CD4-positive, alpha-beta T cell treated with Interleukin-6 for 4 hours (primary cell): ENCODE measurements at places on chromosomes 5 and 9.

DNA sequence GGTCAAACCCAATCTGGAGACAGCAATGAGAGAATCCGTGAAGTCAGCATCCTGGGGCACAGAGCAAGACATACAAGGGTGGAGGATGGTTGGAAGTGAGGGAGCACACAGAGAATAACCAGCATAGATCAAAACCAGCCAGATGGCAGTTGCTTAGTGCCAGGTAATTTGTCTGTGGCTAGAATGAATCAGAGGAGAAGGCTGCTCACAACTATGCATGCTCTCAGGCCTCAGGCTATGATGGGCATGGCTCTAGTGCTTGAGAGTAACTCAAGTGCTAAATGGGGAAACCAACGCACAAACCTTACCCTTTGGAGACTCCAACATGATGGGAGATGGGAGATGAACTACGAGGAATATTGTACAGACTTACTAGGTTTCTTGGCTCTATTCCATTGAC, 160.8 kb downstream of the DMRT2 start:
- DNase-seq, result no peak

- DNase-seq, result no peak
Observed at GRCh38 chr5:104299998-104300706, 737.6 kb upstream of the NUDT12 start.

- no peak for DNase-seq
Observed at GRCh38 chr5:82422001-82422740, 144.0 kb upstream of the RPS23 start.

DNA sequence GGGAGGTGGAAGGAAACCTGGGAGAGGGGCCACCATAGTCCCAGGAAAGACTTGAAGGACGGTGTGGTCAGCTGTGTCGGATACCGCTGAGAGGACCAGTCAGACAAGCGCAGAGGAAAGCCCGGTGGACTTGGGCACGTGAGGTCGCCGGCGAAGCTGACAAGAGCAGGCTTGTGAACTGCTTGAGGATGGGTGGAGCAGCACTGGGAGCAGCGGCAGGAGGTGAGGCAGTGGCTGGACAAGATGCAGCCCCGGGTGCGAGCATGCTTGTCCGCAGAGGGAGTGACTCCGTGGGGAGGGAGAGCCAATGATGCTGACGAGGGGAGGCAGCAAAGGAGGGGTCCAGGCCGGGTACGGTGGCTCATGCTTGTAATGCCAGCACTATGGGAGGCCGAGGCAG, 18.3 kb upstream of the CD74 start:
- DNase-seq, result no peak

DNA sequence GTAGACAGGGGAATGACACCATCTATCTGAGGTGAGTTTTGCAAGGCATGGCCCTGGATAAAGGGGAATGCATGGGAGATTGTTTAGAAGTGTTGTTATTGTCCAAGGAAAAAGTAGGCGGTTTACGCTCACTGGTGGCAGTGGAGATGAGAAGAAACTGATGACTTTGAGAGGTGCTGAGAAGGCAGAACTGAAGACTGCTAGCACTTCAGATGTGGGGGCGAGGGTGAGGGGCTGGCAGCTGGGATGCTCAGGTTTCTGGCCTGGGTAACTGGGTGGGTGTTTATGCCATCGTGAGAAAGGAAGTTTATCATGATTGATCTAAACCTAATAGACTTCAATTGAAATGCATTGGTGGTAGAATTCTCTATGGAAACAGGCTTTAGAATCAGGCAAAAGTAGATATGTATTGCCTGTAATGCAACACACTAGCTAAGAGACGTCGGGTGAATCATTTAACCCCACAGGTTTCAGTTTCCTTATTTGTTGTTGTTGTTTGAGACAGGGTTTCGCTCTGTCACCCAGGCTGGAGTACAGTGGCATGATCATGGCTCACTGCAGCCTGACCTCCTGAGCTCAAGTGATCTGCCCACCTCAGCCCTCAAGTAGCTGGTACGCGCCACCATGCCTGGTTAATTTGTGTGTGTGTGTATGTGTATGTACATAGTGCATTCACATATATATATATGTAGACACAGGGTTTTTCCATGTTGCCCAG, 123.5 kb downstream of the SLC24A2 start:
- no peak for DNase-seq

- DNase-seq, result no peak
Observed at GRCh38 chr5:137470111-137470920, 28.8 kb downstream of the SPOCK1 start.

DNA sequence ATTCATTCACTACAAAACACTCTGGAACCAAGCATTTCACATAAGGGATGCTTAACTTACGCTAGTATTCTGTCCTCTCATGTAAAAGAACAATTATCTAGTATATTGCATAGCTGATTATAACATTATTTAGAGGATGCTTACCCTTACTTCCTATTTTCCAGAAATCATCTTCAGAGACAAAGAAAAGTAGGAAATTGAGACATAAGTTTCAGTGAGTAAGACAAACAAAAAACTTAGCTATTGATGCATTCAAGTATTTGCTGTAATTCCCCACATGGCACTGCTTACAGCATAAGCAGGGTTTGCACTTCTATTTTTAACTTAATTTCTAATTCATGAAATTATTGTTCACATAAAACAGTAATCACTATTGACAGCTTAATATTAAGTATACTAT, 104.8 kb upstream of the SREK1 start:
- no peak for DNase-seq

DNA sequence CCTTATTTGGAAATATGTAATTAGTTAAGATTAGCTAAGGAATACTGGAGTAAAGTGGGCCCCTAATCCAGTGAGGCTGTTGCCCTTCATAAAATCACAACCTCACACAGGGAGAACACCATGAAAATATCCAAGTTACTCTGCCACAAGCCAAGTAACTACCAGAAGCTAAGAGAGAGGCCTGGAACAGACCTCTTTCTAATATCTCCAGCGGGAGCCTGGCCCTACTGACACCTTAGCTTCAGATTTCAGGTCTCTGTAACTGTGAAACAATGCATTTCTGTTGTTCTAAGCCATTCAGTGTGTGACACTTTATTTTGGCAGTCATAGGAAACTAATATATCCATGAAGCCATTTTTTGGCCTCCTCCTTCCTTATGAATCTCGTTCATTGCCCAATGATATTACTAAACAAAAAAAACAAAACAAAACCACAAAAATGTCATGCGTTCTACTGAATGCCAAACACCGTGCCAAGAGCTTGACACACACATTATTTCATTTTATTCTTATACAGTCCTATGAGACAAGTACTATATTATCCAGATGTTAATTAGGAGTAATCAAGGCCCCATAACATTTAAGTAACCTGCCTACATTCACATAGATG, 699.0 kb downstream of the MAT2B start:
- no peak for DNase-seq

DNA sequence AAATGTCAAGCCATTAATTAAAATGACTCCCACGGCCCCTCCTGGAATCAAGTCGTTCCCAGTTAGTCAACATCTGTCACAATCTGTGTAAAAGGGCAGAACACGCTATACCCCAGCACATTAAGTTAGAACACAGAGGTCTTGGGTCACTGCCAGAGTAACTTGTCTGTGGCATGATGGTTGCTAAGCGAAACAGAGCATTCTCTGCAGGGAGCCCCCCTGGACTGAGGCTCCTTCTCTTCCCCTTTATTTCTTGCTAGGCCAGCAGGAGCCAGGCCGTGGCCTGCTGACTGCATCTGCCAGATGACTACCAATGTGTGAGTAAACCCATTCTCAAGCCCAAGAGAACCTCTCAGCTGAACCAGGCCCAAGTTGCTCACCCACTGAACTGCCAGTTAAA, 51.9 kb upstream of the ZBED3 start:
- DNase-seq, result no peak

- peak; percentile 61 for DNase-seq
Observed at GRCh38 chr9:70420441-70421271, 6.2 kb upstream of the KLF9 start.

DNA sequence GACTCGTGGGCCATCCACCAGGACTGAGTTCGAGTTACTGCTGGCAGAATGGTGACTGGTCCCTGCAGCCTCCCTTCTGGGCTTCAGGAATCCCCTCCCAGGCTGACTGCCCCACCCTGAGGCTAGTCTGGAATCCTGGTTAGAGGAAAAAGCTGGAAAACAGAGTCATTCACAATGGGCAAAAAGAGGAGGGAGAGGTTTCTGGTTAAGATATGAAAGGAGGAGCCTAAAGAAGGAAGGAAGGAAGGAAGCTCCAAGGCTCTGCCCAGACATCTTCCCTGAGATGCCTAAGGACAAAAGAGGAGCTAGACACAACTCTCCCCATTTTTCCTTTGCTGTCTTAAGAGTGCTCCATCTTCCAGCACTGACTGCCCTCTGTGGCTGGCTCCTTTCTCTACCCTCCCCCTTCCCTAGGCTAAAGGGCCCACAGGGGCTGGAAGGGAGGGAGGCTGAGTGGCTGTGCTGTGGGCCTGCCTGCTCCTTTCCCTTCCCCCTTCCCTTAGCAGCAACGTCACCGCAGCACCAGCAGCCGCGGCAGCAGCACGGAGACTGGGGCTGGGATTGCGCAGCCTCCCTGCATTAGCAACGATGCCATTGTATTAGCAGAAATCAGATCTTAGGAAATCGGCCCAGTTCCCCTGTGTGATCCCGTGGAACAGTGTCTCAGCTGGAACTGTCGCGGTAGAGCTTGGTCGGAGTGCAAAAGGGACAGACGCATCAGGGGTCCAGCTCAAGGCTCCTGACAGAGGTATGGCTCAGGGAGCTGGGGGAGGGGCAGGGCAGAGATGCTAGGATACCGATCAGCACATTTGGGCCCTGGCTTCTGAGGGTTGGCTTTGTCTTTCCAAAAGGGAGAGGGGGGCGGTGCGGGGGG, 48.7 kb downstream of the RUSC2 start:
- no peak for DNase-seq

DNA sequence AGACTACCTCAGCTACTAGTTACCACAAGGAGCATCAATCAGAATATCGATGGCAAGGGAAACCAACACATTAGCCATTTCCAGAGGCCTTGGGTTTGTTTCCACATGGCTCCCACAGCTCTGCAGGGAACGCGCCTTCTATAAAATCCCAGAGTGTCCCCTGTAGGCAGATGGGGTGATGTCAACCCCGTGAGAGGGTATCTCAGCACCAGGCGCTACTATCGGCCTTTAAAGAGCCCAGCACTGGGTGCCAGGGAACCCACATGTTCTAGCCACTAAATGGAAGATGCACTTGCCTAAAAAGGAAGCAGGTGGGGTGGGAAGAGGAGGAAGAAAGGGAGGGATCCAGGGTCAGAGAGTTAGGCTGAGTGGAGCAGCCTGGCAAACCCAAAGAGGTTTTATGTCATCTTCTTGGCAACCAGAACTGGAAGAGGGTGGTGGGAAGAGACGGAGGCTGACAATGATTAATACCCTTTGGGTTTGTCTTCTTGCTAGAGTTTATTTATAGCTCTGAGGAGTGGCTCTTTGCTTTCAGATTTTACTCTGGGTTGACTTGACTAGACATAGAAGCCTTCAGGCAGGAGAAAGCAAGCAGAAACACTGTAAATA, 19.9 kb downstream of the MACROH2A1 start:
- DNase-seq, result no peak

DNA sequence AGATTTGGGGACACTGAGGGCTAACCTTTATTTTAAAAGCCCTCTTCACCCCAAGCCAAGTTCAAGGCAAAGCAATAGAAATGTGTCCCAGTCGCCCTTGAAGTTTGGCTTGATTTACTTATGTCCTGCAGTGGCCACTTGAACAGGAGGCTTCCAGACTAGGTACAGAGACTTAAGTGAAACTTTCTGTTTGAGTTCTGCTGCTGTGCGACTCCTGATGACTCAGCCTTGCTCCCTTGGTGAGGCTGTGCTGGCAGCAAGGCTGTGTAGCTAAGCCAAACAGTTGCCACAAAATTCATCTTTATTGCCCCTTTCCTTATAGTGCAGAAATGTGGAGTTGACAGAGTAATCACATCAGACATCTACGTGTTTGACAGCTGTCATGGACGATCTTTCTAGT, 68.8 kb upstream of the NTRK2 start:
- no peak for DNase-seq

- DNase-seq, result no peak
Observed at GRCh38 chr5:180395540-180396274, 42.6 kb upstream of the GFPT2 start.

DNA sequence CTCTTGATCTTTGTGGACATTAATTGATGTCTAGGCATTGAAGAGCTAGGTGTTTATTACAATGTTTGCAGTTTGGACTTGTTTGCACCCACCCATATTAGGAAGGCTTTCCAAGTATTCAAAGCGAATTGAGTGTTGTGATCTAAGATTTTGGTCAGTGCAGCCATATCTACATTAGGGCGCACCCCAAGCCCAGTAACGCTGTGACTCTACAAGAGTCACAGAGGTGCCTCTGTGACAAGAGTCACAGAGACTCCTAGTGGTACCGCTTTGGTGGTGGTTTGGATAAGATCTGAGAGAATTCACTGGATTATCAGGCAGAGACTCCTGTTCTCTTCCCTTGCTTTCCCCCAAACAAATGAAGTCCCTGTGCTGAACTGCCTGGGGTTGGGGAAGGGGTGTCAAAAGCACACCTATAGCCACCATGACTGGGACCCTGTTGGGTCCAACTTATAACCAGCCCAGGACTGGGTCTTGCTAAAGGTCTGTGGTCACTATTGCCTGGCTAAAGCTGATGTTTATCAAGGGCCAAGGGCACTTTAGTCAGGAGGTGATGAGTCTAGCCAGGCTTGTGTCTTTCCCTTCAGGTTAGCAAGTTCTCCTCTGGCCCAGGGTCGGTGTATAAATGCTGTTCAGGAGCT, 114.1 kb upstream of the RIOK2 start:
- DNase-seq, result no peak

- no peak for DNase-seq
Observed at GRCh38 chr5:155052532-155052931, 39.0 kb downstream of the KIF4B start.

GRCh38 chr9:100440071-100440470, 13.1 kb downstream of the MSANTD3 start:
- DNase-seq, result no peak

GRCh38 chr5:53233645-53234405, 124.3 kb upstream of the MOCS2 start:
- DNase-seq, result no peak

- DNase-seq, result peak; percentile 37
Observed at GRCh38 chr9:81686614-81687520, 2.5 kb downstream of the TLE1 start.

GRCh38 chr9:113125386-113126035, 25.3 kb upstream of the SLC31A2 start:
- DNase-seq, result no peak

- DNase-seq, result peak; percentile 43
Observed at GRCh38 chr5:100647461-100648230, 112.5 kb downstream of the FAM174A start.

- no peak for DNase-seq
Observed at GRCh38 chr9:16594787-16595186, 275.7 kb downstream of the BNC2 start.

GRCh38 chr5:135064235-135064570, 30.2 kb upstream of the PITX1 start:
- DNase-seq, result no peak

- no peak for DNase-seq
Observed at GRCh38 chr9:113526841-113527240, 63.3 kb downstream of the RGS3 start.

GRCh38 chr9:92438900-92439526, 14.7 kb upstream of the OMD start:
- no peak for DNase-seq
